ENCODE measurements at places on chromosomes 3 and 15. TPM values are rescaled to one million over a fixed set of nuclear protein-coding genes. Genes with fewer than 3 reads are reported as not detected.

DNA sequence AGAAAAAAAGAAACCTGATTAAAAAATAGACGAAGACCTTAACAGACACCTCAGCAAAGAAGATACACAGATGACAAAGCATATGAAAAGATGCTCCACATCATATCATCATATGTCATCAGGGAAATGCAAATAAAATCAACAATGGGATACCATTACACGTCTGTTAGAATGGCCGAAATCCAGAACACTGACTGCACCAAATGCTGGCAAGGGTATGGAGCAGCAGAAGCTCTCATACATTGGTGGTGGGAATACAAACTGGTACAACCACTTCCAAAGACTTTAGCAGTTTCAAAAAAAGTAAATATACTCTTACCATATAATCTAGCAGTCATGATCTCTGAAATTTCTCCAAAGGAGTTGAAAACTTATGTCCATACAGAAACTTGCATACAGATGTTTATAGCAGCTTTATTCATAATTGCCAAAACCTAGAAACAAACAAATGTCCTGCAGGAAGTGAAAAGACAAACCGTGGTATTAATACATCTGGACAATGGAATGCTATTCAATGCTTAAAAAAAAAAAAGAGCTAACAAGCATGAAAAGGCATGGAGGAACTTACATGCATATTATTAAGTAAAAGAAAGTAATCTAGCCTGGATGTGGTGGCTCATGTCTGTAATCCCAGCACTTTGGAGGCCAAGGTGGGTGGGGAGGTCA lies 107.4 kb downstream of the HES1 start:
- DNase-seq = no peak

DNA sequence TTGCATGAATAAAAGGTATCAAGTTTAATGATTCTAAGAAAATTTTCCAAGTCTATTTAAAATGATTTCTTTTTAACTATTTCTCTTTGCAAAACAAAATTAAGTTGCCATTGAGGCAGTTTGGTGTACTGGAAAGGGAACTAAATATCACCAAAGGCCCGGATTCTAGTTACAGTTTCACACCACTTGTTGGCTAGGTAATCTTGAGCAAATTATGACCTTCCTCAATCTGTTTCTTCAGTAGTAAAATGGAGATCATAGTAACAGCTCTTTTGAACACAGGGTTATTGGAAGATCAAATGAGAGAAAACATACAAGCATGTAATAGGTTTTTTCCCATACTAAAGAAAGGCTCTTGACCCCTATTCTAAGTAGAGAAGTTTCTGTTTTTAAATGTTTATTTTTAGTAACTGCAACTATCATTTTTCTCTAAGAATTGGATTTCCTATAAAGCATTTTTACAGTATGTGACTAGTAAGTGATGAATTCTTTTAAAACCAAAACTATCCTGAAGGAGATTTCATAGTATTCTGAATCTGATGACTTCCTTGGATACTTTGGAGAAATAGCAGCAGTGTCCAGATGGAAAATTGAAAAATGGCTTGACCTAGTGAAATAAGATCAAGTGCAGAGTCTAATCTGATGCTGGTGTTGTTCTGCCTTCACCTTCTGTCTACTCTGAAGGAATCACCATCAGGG lies 15.7 kb downstream of the SCAANT1 start:
- DNase-seq = no peak

- no peak for DNase-seq
Measured at GRCh38 chr15:79635149-79635771, 203.1 kb downstream of the MINAR1 start.

GRCh38 chr3:30776186-30776815 lies 118.2 kb downstream of the GADL1 start:
- DNase-seq = no peak

Gene FAH
- total RNA-seq = 68.7 TPM

Gene ROBO1
- total RNA-seq = 20.3 TPM

DNA sequence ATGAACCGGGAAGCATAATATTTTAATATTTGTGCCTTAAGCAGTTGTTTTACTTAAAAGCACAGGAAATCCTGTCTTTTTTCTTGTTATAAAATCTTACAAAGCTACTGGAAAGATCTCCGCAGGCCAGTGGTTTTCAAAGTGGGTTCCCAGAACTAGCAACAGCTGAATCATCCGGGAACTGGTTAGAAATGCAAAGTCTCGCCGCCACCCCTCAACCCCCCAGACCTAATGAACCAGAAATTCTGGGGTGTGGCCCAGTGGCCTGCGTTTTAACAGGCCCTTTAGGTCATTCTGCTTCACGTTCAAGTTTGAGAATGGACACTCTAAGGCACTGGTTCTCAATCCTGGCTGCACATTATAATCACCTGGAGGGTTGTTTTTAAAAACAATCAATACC lies 74.7 kb downstream of the PDZRN3 start:
- no peak for DNase-seq

- no peak for DNase-seq
Measured at GRCh38 chr3:158617982-158618875, 26.1 kb upstream of the GFM1 start.
